DMS79 treated with DMSO at 0.1 percent for 48 hours (cell line): ENCODE measurements at places on chromosomes 11 and 22.

DNA sequence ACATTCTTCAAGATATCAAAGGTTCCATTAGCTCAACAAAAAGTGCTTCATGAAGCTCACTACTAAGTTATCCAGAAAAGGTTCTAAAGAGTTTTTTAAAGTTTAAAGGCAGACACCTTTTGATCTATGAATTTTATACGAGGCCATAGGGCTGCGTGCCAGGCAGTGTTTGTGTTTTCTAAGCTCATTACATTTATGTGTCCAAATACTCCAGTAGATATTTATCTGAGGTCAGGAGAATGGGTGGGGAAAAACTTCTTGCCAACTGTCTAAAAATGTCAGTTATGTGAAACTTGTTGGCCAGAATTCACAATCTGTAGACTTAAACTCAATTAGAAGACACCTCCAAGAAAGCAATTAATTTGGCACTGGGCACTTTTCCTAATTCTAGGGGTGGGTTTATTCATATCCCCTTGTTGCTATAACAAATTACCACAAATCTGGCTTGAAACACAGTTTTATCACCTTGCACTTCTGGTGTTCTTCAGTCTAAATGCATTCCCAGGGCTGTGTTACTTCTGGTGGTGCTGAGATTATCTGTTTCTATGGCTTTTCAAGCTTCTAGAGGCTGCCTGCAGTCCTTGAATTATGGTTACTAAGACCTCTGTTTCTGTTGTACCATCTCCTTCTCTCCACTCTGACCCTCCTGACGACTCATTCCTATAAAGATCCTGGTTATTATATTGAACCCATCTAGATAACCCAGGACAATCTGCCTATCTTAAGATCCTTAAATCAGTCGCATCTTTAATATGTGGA is 1030.4 kb upstream of the CNTN5 start:
- no peak for DNase-seq

DNA sequence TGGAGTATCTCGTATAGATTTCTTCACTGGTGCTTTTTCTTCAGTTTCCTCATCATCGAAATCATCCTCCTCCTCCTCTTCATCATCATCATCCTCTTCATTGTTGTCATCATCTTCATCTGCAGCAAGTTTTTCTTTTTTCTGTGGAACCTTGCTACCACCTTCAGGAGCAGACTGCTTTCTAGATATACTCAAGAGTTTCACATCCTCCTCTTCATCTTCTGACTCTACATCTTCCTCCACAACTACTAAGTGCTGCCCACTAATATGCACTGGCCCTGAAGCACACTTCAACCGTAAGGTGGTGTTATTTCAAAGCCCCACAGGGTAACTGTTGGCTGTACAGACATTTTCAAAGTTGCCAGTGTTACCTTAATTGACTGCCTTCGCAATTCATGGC is 17.1 kb downstream of the OR2AT4 start:
- DNase-seq: no peak

DNA sequence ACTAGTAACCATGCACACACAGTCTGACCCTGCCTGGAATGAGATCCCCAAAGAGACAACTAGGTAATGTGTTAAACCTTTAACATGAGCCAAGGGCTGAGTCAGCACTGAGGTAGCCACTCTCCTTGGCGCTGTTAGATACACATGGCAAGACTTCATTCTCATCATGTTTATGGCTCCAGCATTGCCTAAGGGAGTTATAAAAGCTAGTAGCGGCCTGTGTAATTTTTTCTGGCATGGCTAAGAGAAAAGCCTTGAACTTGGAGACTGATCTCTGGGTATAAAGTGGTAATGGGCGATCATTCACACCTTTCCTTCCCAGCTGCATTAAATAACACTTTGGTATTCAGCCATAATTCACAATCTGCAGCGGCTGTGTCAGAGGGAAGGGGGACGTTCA is 779.7 kb upstream of the LRRC4C start:
- DNase-seq: no peak

GRCh38 chr11:42841556-42841955 is 470.2 kb upstream of the API5 start:
- no peak for DNase-seq

GRCh38 chr22:37172266-37173245 is 15.5 kb downstream of the C1QTNF6 start:
- no peak for DNase-seq

- DNase-seq: no peak
Observed at GRCh38 chr11:35420371-35420770, 1.0 kb upstream of the SLC1A2 start.

DNA sequence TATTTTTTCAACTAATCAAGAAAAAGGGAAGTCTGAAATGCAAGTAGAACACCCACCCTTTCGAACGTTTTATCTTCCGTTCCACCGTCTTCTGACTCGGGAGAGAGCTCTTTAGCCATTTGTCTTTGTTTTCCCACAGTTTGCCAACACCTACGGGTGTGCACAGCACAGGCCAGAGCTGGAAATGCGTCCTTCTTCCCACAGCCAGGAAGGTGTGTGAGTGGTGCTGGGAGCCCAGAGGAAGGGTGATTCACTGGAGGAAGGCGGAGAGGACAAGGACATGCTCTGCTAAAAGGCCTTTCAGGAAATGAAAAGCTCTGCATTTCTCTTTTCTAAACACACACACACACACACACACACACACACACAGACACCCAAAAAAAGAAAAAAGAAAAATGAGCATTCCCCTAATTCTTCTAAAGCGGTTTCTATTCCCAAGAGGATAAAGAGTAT is 18.5 kb downstream of the ENDOD1 start:
- DNase-seq: no peak

DNA sequence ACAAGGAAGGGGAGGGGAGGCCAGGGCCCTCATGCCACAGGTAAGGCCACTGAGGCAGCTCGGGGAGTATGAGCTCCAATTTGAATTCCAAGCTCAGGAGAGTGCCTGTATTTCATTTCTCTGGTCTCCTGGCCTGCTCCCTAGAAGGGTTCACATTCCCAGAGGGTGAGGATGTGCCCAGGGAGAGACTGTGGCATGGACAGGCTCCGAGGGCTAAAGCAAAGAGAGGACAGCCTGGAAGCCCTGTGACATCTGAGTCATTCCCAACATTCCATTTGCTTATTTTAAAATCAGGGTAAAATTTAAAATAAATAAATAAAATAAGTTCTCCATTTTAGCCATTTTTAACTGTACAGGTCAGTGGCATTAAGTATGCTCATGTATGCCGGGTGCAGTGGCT is 18.6 kb upstream of the FOLR1 start:
- no peak for DNase-seq

- DNase-seq: no peak
Observed at GRCh38 chr11:87315229-87315628, 277.5 kb downstream of the TMEM135 start.

GRCh38 chr22:20121856-20122415 is 4.9 kb upstream of the TRMT2A start:
- no peak for DNase-seq
